Activated CD4-positive, alpha-beta T cell treated with anti-CD3 and anti-CD28 coated beads, Interleukin-2, amount 50 U/mL, for 24 hours (primary cell): ENCODE measurements at places on chromosomes 16 and 17.

DNA sequence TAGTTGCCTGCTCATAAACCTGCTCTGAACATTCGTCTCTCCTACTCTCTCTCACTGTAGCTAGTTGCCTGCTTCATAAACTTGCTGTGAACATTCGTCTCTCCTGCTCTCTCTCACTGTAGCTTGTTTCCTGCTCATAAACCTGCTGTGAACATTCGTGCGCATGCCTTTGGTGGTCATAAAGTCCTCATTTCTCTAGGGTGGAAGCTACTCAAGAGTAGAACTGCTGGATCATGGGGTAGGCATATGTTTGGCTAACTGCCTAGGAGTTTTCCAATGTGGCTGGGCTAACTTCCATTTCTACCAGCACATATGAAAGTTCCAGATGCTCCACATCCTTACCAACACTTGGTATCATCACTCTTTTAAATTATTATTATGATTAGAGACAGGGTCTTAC lies 174.6 kb upstream of the RPH3AL start:
- no peak for DNase-seq

DNA sequence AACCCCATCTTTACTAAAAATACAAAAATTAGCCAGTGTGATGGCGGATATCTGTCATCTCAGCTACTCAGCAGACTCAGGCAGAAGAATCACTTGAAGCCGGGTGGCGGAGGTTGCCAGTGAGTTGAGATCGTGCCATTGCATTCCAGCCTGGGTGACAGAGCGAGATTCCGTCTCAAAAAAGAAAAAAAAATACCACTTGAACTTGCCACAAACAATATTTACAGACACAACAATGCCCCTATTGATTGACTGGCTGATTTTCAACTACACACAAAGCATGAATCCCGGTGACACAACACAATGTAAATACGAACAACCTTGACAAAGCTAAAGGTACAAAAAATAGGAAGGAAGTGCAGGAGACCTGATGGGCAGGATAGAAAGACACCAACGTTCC lies 49.3 kb downstream of the NXN start:
- DNase-seq: no peak

GRCh38 chr17:6506679-6507231 lies 49.6 kb downstream of the PITPNM3 start:
- no peak for DNase-seq

DNA sequence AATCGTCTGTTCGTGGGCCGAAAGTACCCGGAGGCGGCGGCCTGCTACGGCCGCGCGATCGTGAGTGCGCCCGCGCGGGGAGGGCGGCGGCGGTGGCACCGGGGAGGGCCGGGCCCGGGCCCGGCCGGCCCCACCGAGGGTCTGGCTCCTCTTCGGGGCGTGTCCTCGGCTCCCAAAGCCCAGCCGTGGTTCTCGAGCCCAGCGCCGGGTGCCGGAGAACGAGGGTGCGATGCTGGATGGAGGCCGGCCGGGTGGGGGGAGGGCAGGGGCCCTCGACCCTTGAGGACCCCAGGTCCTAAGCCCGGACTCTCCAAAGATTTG lies 375 bp downstream of the STUB1 start:
- DNase-seq: no peak

- DNase-seq: no peak
Measured at GRCh38 chr17:2571523-2572303, 21.7 kb upstream of the PAFAH1B1 start.

- no peak for DNase-seq
Measured at GRCh38 chr16:30064729-30065101, 845 bp upstream of the ALDOA start.

- no peak for DNase-seq
Measured at GRCh38 chr17:41012326-41013120, 3.6 kb upstream of the KRTAP3-1 start.
